ENCODE measurements at places on chromosomes 4 and X.

GRCh38 chrX:132802033-132802432, 156.4 kb downstream of the HS6ST2 start:
- DNase-seq = no peak

- DNase-seq = no peak
Measured at GRCh38 chrX:74925225-74926088, at the start of gene NEXMIF. NEXMIF (minus strand) TSS chrX:74925452.

- DNase-seq = peak; percentile 4
Measured at GRCh38 chr4:149029056-149029651, 586.9 kb upstream of the NR3C2 start.

DNA sequence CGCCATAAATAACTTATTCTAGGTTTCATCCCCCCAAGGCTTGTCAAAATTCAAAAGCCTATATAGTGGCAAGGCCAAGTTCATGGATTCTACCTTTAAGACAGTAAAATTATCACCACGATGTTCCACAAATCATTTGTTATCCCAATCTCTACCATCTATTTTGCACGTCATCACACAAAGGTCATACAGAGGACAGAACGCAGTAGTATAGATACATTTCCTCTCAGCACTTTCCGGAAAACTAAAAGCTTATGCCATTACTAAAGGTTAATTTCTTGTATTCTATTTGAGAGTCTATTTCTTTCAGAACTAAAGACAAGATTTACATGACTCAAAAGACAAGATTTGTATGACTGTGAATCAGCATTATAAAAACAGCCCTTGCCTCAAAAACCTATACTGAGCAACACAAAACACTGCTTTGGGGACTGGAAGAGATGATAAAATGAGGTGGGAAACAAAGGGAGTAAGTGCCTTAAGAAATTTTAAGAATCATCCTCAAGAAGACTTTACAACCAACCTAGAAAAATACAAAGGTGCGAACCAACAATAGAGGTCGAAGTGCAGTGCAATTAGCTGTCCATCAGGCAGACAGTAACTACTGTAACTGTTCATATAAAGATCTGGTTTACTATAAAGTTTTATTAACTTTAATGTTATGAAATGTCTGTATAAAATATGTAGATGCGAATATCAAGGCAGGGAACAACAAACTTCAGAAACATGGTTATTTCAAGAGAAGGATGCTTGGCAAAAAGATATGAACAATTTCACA, 7.6 kb downstream of the UBE2D3 start:
- no peak for DNase-seq

GRCh38 chr4:79886557-79886956, 186.5 kb downstream of the ANTXR2 start:
- no peak for DNase-seq

DNA sequence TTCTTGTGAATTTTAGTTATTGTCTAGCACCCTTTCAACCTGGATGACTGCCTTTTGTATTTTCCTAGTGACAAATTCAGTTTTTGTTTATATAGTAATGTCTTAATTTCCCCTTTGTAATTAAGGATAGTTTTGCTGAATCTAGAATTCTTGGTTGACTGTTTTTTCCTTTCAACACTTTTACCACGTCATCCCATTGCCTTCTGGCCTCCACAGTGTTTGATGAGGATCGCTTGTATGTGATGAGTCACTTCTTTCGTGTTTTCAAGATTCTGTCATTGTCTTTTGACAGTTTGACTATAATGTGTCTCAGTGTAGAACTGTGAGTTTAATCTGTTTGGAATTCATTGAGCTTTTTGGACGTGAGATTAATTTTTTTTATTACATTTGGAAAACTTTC, 30.1 kb downstream of the KDM6A start:
- peak; percentile 54 for DNase-seq

GRCh38 chrX:63664083-63664482, 120.9 kb downstream of the ARHGEF9 start:
- DNase-seq = no peak

- no peak for DNase-seq
Measured at GRCh38 chr4:147794314-147794680, 62.4 kb downstream of the ARHGAP10 start.

DNA sequence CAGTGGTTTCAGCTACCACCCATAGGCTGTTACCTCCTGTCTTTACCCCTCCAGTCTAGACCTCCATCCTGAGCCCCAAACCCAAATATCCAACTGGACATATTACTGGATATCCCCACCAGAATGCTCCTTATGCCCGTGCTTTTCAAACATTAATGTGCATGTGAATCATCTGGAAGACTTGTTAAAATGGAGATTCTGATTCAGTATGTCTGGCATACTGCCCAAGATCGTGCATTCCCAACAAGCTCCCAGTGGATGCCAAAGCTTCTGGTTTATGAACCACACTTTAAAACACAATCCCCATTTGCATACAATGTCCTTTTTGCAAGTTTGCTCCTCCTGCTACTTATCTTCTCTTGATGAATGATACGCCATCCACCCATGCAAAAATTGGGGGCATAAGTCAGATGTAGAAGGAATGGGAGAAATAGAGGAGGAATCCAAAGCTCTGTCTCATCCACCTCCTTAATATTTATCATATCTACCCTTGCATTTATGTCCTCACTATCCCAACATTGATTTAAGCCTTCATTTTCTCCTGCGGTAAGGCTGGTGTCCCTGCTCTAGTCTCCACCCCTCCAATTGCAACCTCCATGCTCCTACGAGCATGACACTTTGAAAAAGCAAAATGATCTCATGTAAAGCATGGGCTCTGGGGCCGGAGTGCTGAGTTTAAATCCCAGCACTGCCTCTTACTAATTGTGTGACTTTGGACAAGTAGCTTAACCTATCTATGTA, 7.4 kb upstream of the PGRMC1 start:
- peak; percentile 42 for DNase-seq

GRCh38 chr4:78747475-78747922, 28.7 kb upstream of the BMP2K start:
- DNase-seq = no peak

- DNase-seq = peak; percentile 80
Measured at GRCh38 chrX:120560842-120561633, at the start of gene CUL4B. CUL4B (minus strand) TSS chrX:120560962; CDS start chrX:120560638, 324 bp downstream.

GRCh38 chr4:120915336-120915735, 7.2 kb downstream of the PRDM5 start:
- no peak for DNase-seq

GRCh38 chrX:17560385-17560784, 176.9 kb upstream of the SCML1 start:
- DNase-seq = no peak

DNA sequence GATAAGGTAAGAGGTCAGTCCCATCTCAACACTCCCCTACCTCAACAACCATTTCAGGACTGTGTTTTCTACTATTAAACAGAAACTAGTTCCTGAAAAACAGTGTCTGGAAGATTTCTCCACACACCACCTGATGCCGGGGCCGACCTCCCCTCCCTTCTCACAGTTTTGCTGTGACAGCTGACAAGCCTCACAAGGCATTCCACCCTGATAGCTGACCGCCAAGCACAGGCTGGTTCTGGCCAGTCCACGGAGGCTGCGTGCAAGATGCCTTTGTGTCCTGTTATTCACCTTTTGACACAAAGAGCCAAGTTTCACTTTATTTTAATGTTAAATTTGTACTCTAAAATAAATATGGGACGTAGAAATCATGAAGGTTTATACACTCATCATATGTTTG, 758.6 kb downstream of the PDHA2 start:
- no peak for DNase-seq

- DNase-seq = no peak
Measured at GRCh38 chrX:9558615-9559014, 93.8 kb downstream of the TBL1X start.

GRCh38 chrX:12058087-12058486, 80.2 kb upstream of the FRMPD4 start:
- DNase-seq = no peak

DNA sequence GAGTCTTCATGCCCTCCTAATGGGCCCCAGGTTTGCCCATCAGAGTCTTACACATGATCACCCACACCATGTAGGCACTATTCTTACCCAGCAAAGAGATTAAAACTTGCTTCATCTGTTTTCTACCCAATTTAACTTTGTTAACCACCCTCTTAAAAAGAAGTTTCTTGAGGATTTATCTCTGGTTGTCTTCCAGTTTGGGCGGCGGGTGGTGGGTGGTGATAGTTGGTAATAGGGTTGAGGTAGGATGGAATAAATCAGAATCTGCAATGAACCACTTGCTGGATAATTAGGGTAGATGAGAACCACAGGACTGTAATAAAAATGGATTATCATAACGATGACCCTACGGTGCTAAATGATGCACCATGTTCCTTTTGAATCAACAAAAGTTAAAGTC, 30.9 kb downstream of the GALNT7 start:
- DNase-seq = no peak

GRCh38 chr4:15833801-15834200, 55.7 kb downstream of the CD38 start:
- DNase-seq = no peak

GRCh38 chr4:121776610-121777401, 11.8 kb upstream of the SMIM43 start:
- DNase-seq = no peak

All from A172 (cell line).